ENCODE measurements at places on chromosomes 2 and 18.

DNA sequence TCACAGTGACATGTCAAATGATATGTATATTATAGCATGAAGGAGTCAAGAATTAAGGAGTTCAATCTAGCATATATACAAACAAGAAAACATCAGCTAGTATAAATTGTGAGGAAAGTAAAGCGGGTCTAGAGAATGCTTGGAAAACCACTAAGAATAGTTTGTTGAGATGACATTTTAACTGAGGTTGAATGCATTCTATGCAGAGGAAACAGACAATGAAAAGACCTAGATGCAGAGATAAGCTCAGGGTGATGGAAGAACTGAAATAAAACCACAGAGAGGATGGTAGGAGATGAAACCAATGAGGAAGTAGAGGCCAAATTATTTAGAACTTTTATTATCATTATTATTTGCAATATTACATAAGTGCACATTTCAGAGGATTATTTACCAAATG lies 803.6 kb upstream of the FANCL start:
- DNase-seq: no peak

DNA sequence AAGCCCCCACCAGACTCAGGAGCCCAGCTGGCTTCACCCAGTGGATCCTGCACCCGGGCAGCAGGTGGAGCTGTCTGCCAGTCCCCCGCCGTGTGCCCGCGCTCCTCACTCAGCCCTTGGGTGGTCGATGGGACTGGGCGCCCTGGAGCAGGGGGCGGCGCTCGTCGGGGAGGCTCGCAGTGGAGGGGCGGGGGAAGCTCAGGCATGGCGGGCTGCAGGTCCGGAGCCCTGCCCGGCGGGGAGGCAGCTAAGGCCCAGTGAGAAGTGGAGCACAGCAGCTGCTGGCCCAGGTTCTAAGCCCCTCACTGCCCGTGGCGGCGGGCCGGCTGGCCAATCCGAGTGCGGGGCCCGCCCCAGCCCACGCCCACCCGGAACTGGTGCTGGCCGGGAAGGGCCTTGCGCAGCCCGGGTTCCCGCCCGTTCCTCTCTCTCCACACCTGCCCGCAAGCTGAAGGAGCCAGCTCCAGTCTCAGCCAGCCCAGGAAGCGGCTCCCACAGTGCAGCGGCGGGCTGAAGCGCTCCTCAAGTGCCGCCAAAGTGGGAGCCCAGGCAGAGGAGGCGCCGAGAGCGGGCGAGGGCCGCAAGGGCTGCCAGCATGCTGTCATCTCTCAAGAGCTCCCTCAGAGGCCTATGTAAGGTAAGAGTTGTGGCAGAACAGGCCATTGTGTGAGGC lies 1307.8 kb upstream of the TMEFF2 start:
- DNase-seq: no peak

- DNase-seq: no peak
Observed at GRCh38 chr2:128552806-128553551, 234.3 kb upstream of the HS6ST1 start.

- no peak for DNase-seq
Observed at GRCh38 chr2:24816404-24816803, 23.2 kb downstream of the CENPO start.

GRCh38 chr2:513981-514706 lies 163.1 kb downstream of the TMEM18 start:
- DNase-seq: no peak

- DNase-seq: peak; percentile 96
Observed at GRCh38 chr18:11324956-11325882, 175.8 kb upstream of the PIEZO2 start.

GRCh38 chr18:69727912-69728572 lies 219.6 kb downstream of the CD226 start:
- peak; percentile 72 for DNase-seq

GRCh38 chr2:28896906-28897305 lies 2.4 kb downstream of the WDR43 start:
- DNase-seq: peak; percentile 40

- DNase-seq: peak; percentile 83
Observed at GRCh38 chr2:201128933-201129505, 13.1 kb downstream of the CFLAR start.

GRCh38 chr18:13558124-13558523 lies 168.2 kb downstream of the FAM210A start:
- DNase-seq: peak; percentile 39

DNA sequence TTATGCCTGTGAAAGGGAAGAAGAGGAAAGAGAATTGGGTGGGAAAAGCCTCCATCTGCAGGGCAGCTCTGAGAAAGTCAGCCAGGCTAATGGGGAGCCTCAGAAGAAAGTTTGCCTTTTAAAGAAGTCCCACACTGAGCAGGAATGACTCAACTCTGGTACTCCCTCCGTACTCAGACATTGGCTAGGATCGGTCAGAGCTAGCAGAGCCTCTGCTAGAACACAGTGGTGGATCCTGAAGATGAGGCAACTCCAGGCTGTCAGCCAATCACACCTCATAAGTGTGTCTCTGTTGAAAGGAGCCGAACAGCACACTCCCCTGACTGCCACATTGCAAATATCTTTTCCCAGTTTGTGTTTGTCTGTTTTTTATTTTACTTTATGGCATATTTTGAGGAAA lies 96.9 kb downstream of the HNRNPLL start:
- DNase-seq: peak; percentile 84

GRCh38 chr18:45954070-45954934 lies 12.8 kb downstream of the EPG5 start:
- peak; percentile 95 for DNase-seq

- DNase-seq: no peak
Observed at GRCh38 chr2:38494394-38494793, 108.3 kb downstream of the HNRNPLL start.

GRCh38 chr2:189851174-189851826 lies 67.0 kb downstream of the PMS1 start:
- no peak for DNase-seq

DNA sequence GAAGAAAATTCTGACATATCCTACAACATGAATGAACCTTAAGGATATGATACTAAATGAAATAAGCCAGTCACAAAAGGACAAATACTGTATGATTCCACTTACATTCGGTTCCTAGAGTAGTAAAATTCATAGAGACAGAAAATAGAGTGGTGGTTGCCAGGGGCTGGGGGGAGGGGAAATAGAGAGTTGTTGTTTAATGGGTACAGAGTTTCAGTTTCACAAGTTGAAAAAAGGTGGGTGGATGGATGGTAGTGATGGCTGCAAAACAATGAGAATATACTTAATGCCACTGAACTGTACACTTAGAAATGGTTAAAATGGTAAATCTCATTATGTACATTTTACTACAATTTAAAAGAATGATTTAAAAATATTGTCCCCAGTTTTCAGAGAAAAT lies 53.3 kb upstream of the NFU1 start:
- no peak for DNase-seq

DNA sequence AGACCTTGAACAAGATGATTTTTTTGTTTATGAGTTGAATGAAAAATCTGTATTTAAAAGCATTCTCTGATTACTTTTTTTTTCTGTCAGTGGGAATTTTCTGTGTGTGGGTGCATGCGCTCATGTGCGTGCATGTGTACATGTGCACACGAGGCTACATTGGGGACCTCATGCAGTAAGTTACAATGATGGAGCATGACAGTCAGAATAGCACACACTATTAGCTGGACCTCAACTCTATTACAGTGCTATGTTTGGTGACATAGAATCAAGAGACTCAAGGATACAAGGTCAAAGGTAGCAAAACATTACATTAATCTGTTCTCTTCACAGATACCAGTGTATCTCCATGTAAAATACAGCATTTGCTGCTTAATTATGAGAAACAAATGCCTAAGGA lies 276.8 kb upstream of the FIGN start:
- DNase-seq: no peak

DNA sequence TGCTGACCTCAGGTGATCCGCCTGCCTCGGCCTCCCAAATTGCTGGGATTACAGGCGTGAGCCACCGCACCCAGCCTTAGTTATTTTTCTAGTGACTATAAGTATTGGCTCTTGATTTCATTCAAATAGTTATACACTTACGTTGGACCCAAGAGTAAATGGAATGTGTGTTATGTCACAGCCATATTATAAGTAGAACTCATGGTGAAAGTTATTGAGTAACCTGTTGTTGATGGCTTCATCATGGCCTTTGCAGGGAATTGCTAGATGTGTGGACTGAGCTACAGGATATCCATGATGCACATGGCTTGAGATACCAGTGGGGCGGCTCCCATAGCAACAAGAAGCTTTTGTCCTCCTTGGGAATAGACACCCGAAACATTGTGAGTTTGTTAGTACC lies 44.7 kb downstream of the AFTPH start:
- peak; percentile 2 for DNase-seq

- DNase-seq: no peak
Observed at GRCh38 chr2:218963601-218964000, 4.1 kb downstream of the CDK5R2 start.

DNA sequence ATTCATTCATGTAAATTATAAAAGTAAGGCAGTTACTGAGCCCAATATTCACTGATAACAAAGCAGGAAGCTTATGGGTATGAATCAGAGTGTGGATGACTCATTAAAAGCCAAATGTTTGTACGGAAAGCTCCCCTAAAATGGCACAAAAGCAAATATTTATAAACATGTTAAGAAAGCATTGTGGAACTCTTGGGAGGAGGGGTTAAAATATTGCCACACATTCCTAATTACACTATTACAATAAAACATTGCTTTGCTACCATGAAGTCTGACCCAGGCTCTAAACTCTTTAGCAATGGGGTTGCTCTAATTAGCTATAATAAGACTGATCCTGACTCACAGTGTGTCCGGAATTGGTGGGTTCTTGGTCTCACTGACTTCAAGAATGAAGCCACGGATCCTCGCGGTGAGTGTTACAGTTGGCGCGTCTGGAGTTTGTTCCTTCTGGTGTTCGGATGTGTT lies 110.9 kb downstream of the NAB1 start:
- peak; percentile 63 for DNase-seq

GRCh38 chr2:177338177-177338721 lies 54.3 kb upstream of the AGPS start:
- peak; percentile 66 for DNase-seq

DNA sequence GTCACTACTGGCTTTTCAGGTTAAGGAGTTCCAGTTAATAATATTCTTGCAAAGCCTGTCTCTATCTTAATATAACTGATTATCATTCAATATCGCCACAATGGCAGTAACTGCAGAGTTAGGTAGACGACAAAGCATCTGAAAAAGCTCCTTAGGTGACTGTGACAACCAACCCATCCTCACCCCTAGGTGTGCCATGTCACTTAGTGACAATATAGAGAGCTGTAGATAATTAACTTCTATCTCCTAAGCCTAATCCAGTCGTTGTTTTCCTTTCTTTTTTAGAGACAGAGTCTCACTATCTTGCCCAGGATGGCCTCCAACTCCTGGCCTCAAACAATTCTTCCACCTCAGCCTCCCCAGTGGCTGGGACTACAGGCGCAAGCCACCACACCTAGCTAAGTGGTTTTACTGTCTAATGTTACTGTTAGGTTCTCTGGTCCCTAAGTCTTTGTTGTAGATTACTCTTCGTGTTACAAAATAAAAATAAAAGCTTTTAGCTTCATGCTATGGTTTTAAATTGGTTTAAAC lies 65.2 kb downstream of the SPIRE1 start:
- no peak for DNase-seq

DNA sequence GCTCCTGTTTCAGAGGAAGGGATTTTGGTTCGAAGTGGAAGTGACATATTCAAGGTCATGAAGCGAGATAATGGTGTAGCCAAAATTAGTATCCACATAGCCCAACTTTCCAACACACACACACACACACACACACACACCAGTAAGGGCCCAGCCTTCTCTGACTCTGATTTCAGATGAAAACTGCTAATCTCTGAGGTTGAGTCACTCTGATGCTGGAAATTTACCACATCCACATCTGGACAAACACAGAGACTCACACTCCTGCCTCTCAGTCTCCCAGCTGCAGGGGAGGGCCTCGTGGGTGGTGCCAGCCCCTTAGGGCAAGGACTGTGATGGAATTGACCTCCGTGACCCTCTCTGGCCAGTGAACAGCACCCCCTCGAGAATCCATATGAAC lies 29.0 kb upstream of the SLC35F6 start:
- DNase-seq: peak; percentile 85

DNA sequence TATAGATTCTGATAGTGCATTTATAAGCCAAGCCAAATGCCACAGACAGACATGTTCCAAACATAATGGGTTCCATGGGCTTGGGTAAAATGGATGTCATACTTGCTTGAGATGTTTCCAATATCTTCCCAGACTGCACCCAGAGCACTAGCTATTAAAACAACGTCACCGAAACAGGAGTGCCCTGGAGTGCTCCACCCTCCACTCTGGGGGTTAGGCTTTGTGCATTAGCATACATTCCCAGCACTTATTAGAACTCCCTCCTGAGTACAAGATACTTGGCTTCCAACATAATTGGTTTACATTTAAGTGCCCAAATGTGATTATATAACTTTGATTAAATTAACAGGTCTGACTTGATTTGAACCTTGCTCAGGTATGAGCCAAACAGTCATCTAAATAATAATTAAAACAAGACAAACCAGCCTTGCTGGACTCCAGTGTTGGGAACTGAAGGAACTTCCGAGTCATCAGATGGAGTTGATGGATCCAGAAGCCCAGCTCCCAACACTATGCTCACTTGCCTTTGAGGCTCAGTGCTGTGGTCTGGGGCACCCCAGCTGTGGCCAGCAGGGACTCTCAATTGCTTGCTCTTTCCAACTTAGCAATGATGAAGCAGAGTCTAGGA lies 60.5 kb upstream of the LGALSL start:
- no peak for DNase-seq

DNA sequence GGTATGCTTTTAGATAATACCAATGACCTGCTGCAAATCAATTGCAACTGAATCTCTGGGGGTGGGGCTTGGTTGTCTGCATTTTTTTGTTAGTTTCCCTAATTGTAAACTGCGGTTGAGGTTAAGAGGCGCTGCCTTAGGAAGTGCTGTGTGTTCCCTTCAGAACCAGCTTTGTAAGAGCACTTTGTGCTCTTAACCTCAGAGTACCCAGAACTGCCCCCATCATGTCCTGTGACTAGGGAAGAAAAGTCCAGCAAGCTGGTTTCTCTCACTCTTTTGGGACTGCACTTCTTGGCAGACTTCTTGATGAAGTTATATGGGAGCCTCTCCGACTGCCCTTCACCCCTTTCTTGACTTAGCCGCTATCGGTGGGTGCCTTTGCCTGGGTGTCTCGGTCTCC lies 245.5 kb upstream of the CXCR4 start:
- DNase-seq: no peak

GRCh38 chr2:235077046-235077445 lies 125.2 kb downstream of the SH3BP4 start:
- peak; percentile 31 for DNase-seq

- DNase-seq: peak; percentile 98
Observed at GRCh38 chr2:84807063-84807485, 73.8 kb downstream of the TRABD2A start.

GRCh38 chr2:39138837-39139211 lies 18.0 kb upstream of the SOS1 start:
- no peak for DNase-seq

GRCh38 chr2:62920070-62920469 lies 130.6 kb upstream of the OTX1 start:
- peak; percentile 30 for DNase-seq

DNA sequence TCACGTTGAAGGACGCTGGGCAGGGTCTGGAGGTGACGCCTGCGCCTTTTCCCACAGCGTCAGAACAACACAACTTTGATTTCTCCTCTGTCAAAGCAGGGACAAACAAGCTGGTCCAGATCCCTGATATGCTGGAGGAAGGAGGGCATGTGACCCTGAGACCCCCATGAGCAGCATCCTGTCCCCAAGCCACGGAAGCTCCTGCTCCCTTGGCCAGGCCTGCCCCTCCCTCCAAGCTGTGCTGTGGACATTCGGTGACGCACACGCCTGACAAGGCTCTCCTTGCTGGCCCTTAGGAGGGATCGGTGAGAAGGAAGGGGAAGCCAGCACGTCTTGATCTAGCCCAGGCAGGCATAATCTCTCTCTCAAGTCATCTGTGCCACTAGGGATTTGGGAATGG lies 11.3 kb downstream of the MLPH start:
- no peak for DNase-seq
